Stimulated activated CD4-positive, alpha-beta T cell treated with anti-CD3 and anti-CD28 coated beads, Interleukin-4, amount 100 ng/mL, for 1 hour (primary cell): ENCODE measurements at places on chromosomes 6 and 20.

DNA sequence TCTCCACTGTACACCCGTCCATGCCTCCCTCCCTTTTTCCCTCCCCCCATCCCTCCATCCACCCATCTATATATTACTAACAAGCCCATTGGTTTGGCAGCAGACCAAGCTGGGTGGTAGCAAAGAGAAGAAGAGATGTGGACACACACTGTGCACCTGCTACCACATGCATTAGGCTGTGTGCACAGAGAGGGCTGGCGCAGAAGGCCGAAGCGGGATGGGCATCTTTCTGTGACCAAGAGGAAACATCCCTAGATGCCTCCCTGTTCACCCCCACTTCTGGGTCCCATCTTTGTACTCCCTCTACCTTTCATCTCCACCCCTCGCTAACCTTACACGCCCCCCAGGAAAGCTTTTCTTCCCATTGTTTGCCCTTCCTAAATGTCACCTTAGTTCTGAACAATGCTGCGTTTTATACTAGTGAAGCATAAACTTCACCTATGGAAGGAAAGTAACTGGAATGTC, 64.9 kb upstream of the AFDN start:
- no peak for DNase-seq

DNA sequence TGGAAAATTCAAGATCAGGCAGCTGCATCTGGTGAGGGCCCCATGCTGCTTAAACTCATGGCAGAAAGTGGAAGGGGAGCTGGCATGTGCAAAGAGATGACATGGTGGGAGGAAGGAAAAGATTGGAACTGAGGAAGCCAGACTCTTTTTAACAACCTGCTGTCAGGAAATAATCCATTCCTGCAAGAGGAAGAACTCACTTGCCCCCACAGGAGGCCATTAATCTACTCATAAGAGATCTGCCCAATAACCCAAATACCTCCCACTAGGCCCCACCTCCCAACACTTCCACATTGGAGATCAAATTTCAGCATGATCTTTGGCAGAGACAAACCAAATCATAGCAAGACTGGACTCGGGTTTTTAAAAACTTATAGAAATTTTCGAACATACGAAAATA, 200.5 kb upstream of the KCNQ5 start:
- no peak for DNase-seq

DNA sequence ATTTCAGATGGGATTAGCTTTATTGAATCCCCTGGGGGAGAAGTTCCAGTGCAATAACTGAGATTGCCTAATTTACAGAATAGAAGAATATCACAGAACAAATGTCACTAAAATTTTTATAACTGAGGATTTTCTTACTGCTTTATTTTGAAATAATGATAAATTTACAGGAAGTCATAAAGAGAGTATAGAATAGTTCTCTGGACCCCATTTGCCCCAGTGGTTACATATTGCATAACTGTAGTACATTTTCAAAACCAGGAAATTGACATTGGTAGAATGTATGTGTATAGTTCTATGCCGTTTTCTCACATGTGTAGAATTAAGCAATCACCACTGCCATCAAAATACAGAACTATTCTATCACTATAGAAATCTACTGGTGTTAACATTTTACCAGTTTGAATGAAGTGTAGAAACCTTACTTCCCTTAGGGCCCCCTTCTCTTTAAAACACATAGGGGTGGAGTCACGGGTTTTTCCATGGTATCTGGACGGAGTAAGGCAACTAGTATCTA, 18.3 kb downstream of the KIF6 start:
- no peak for DNase-seq

DNA sequence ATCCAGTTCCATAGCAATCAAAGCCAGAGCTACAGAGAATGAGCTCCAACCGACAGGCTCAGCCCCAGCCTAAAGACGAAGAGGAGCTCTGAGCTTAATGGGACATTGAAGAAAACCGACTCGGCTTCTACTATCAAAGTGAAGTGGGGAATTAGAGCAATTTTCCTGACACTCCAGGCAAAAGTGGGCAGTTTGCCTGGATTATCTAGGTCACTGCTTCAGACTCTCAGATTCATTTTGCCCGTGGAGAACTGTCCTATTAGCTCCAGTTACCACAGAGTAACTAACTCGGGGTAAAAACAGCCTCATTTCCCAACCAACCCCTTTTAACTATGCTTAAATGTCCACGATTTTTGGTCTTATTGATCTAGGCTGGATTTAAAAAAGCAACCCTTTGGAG, 592.1 kb upstream of the NRSN1 start:
- no peak for DNase-seq

GRCh38 chr6:168638468-168639271, 197.7 kb downstream of the SMOC2 start:
- DNase-seq: no peak

DNA sequence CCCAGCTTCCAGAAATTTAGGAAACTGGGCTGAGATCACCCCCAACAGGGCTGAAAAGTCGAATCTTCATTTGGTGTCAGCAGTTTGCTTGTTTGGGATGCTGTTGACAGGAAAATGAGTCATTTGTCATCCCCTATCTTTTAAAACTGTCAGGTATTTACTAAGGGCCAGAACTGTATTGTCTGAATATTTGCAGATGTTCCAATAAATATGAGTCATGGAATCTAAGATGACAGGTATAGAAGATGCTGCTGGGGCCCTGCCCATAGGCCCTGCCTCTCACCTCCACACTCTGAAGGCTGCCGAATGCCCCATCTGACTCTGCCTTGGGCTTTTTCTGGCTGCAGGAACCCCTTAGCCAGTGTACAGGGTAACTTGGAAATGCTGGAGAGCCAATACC, 3.9 kb downstream of the ETV7 start:
- DNase-seq: no peak

DNA sequence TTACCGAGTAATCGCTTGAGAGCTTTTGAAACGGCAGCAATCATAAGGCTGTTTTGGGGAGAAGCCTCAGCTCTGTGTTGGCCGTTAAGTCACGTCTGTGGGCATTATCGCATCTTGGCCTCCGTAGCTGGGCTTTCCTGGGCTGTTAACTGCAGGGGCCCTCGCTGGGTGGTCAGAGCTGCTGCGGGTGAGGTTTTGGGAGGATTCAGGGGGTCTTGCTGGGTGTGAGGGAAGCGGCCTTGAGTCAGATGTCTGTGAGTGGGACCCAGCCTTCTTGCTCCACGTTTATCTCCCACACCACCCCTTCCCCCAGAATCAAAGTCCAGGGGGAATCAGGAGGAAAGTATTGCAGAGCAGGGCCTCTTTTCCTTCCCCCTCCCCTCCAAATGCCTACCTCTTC, 3.2 kb upstream of the APCDD1L start:
- no peak for DNase-seq

DNA sequence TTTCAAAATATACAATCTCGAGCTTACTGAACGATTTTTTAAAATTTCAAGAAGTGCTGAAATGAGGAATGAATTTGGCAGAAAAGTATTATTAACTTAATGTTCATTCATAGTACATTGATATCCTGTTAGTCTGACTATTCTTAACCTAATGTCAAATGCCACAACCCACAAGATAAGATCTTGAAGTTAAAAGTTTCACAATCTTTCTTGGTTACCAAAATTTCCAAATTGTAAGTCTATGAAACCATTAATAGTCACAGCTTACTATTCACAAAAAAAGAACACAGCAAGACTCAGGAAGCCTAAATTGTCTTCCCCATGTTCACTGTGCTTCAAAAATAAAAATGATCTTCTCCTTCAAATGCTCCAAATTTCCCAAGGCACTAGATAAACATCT, 71.3 kb downstream of the HACE1 start:
- no peak for DNase-seq

- DNase-seq: no peak
These were observed 312.3 kb downstream of the TAF4 start for GRCh38 chr20:61753316-61753942.

DNA sequence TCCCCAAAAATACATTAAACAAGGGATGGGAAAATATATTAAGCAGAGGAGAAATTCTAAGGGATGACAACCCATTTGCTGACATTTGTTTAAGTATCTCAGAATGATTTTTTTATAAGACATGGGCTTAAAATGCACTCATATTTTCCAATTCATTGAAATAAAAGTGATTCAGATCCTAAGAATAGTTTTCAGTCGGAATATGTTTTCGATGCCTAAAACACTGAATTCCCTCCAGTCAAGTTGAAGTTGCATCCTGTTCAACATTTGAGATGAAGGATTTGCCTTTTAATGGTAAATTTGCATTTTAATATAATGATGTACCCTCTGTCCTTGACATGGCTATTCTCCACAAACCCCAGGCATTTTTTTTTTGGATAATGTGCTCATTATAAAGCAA, 79.3 kb downstream of the PTCHD4 start:
- no peak for DNase-seq

- no peak for DNase-seq
These were observed 135.6 kb downstream of the TFAP2C start for GRCh38 chr20:56764671-56765070.

GRCh38 chr20:2871661-2872458, 1.4 kb upstream of the PTPRA start:
- no peak for DNase-seq

- DNase-seq: no peak
These were observed 102.8 kb downstream of the PREX1 start for GRCh38 chr20:48724891-48725554.

DNA sequence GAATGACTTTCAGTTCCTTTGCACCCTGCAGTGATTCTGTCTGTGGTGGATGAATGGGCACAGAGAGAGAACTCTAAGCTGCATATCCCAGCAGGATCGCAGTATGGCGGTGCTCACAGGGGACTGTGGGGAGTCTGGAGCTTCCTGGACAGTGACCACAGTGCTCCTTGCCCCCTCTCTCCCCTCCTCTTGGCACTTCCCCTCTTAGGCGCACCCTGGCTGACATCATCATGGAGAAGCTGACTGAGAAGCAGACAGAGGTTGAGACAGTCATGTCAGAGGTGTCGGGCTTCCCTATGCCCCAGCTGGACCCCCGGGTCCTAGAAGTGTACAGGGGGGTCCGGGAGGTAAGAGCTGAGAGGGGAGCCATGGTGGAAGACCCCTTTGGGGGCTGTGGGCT, 8.6 kb downstream of the BYSL start:
- no peak for DNase-seq

DNA sequence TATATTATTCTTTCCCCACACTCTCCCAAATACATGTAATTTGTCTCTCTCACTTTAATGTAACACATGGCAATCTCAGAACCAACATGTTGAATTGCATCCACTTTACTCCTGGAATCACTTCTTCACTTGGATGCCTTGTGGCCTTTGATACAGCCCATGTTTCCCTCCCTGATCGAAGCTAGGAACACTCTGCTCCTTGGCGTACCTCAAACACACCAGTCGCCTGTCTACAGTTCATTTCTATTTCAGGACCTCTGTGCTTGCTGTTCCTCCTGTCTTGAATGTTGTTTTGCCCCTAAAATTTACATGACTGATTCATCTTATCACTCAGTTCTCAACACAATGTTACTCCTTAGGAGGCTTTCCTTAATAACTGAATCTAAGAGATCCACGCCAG, 102.3 kb upstream of the VSTM2L start:
- DNase-seq: no peak

GRCh38 chr20:58109126-58109880, 119.2 kb downstream of the ANKRD60 start:
- no peak for DNase-seq

GRCh38 chr6:154580397-154581135, 70.1 kb upstream of the CNKSR3 start:
- DNase-seq: no peak

GRCh38 chr6:92114797-92115196, 1304.6 kb downstream of the EPHA7 start:
- no peak for DNase-seq

DNA sequence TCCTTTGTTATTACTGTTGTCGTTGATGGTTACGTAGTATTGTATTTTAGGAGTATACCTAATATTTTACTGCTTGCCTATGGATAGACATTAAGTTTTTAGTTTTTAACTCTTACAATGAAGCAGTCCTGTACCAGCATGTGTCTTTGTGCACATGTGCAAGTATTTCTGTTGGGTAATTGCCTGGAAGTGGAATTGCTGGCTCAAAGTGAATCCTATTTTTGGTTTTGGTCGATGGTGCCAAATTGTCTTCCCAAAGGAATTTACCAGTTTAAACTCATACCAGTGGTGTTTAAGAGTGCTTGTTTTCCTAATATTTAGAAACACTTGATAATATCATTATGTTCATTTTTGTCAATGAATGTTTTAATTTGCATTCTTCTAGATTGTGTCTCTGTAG, 75.5 kb downstream of the ANKS1A start:
- no peak for DNase-seq

DNA sequence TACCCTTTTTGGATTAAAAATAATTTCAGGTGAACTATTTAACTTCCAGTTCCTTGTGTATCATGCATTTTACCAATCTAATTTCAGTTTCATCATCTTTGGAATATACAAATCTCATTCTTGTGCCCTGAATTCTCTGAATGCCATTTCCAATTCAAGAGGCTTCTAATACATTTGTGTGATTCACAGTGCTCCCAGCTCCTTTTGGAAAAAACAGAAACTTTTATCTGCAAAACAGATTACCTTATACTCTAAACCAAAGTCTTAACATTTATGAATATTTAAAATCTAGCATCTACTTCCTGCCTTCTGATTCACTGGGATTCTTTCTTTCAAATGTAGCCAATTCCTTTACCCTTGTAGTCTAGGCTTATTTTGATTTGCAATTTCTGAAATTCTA, 11.1 kb upstream of the PEX7 start:
- DNase-seq: no peak

GRCh38 chr6:88574031-88574430, 389.4 kb downstream of the RNGTT start:
- no peak for DNase-seq

GRCh38 chr20:51431321-51431720, 111.2 kb downstream of the NFATC2 start:
- DNase-seq: no peak

DNA sequence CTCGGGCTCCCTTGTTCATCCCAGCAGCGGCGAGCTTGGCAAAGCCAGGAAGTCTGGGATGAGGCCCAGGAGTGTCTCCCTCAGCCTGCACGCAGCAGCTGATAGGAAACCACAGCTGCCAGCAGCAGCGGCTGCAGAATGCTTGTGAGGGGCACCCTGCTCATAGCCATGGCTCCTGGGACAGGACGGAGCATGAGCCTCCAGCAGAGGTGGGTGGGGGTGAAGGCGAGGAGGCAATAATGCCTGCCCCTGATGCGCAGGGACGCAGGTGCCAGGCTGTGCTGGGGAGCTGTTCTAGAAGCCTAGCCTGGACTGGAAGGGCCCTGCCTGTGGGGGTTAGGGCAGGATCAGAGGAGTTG, 157.9 kb downstream of the CD83 start:
- DNase-seq: no peak

GRCh38 chr6:110101885-110102284, 77.6 kb downstream of the WASF1 start:
- no peak for DNase-seq

DNA sequence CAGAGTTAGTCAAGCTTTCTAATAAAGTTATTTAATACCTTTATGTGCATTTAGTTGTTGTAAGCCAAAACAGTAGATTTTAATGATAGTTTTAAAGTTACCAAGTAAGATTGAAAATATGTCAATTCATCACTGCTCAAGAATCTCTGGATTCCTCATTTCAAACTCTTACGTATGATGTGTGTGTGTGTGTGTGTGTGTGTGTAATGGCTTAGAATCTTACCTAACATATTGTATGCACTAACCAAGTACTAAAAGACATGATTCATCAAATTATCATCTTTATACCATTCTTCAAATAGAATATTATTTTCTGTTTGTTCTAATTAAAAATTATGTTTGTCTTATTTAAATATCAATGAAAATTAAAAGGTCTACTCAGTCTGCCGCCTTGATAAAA, 41.5 kb upstream of the ZNF337 start:
- no peak for DNase-seq

- DNase-seq: no peak
These were observed 236.9 kb downstream of the CD109 start for GRCh38 chr6:73932866-73933265.
